ENCODE measurements at places on chromosomes 7 and 10.

DNA sequence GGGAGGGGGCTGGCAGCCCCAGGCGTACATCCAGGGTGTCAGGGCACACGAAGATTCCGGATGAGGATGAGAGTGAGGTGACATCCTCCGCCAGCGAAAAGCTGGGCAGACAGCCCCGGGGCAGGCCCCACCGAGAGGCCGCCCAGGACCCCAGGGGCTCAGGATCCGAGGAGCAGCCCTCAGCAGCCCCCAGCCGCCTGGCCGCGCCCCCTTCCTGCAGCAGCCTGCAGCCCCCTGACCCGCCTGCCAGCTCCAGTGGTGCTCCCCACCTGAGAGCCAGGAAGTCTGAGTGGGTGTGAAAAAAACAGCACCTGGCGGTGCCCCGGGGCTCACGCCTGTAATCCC lies 3.2 kb downstream of the GJD4 start:
- no peak for DNase-seq

- no peak for DNase-seq
Observed at GRCh38 chr7:45036317-45036716, 36.3 kb downstream of the CCM2 start.

DNA sequence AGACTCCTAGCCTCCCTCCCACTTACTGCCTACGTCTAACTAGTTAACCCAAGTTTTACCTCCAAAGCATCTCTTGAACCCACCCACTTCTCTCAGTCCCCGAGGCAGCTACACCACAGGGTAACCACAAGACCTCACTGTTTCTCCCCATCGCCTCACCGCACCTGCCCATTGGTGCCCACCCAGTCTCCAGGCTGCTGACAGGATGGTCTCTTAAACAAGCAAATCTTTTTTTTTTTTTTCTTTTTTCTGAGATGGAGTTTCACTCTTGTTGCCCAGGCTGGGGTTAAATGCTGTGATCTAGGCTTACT lies 47.0 kb downstream of the DENND2A start:
- DNase-seq: no peak

DNA sequence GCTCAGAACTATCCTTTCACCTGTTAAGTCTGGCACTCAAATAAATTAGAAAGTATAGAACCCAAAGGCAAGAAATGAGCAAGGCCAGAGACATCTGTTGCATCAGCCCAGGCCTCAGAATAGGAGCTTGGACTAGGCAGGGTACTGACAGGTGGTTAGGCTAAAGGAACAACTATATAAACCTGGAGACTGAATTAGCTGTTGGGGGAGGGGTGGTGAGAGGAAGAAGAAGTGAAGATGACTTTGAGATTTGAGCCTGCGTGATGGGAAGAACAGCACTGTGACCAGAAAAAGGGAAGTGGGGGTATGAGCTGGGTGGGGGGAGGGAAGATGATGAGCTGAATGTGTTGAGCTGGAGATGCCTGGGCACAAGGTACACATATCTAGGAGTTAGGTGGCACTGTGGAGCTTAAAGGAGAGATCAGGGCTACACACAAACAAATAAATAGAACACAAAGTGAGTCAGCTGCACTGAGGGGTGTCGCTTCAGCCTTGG lies 244.7 kb downstream of the PTEN start:
- peak; percentile 29 for DNase-seq

GRCh38 chr10:117134306-117135025 lies 3.6 kb downstream of the VAX1 start:
- DNase-seq: no peak

DNA sequence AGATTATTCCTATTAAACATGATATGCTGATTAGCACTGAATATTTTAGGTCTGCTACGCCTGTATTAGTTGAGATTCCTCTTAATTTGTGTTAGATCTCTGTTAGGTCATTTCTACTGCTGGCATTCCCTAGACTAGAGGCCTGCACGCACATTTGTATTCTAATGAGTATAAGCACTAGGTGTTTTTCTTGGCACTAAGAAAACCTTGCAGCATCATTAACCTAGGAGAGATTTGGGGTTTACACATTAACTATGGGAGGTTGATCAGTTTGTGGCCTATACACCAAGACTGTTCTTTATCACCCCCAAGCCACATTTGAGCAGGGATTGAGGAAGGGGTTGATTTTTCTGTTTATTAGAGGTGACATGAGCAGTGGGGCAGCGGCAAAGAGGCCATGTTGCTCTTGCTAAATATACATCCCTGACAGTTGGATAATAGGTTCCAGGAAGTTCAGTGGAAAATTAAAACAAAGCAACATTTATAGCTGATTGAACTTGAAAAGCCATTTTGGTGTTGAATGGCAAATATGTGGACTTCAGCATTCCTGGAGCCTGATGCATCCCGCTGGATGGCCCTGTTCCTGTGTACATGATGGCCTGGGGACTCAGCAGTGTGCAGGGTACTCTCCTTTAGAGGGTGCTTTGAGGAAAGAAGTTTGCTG lies 65.2 kb downstream of the GBF1 start:
- DNase-seq: no peak

DNA sequence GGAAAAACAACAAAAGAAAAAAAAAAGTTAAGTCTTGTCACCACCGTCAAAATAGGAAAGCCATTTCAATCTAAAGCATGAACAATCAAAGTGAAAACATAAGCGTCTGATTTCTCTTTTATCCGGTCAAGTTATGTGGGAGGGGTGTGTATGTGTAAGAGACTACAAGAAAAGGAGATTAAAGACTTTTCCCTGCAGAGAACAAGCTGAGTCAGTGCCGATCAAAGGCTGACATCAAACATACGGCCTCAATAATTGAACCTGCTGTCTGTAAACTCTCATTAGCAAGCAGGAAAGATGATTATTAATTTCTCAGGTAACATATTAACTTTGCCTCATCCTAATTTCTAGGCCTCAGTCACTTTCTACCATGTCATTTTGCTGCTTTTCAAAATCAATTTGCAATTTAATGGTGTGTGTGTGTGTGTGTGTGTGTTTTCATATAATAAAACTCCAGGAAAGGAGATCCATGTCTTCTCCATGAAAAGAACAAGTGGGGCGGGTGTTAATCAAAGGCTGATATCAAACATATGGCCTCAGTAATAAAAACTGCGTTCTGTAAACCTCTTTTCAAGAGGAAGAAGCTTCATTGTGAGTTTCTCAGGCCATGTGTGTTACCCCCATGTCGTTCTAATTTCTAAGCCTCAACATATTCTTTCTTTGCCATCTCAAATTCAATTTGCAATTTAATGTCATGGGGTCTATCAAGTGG lies 649.1 kb upstream of the SORCS1 start:
- DNase-seq: peak; percentile 52

GRCh38 chr10:12825260-12825849 lies 176.2 kb downstream of the CCDC3 start:
- DNase-seq: no peak

DNA sequence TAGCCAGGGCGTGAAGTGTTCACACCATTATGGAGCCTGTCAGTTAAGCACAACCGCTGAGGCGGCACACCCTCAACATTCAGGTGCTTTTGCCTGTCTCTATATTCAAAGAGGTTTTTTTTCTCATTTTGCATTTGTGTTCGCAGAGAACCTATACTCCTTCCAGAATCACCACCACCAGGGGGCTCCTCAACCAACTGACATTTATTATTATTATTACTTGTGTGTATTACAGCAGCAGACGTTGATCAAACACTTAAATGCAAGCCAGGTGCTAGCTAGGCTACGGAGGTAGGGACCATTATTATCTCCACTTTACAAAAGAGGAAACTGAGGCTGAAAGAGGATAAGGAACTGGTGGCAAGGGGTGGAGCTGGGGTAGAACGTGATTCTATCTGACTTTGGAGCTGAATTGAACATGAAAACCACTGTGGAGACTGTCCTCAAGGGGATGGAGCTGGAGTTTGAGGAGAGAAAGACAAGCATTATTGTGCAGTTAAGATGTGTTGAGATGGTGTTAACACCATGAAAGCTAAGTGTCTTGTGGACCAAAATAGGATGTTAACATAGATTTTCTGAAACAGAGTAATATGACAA lies 133.8 kb upstream of the PLXNA4 start:
- no peak for DNase-seq

- no peak for DNase-seq
Observed at GRCh38 chr10:955820-956217, 24.3 kb upstream of the LARP4B start.

DNA sequence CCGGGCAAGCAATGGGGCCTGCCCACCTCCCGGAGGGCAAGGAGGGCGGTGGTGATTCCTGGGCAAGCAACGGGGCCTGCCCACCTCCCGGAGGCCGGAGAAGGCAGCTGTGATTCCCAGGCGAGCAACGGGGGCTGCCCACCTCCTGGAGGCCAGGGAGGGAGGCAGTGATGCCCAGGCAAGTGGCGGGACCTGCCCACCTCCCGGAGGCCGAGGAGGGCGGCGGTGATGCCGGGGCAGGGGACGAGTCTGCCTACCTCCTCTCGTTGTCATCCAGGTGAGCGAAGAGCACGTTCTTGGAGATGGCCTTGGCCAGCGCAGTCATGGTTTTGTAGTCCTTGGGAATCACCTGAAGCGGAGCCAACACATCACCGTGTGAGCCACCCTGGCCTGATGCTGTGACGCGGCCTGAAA lies 49.5 kb upstream of the DNAAF5 start:
- no peak for DNase-seq

- peak; percentile 90 for DNase-seq
Observed at GRCh38 chr10:80158598-80159127, 26.1 kb downstream of the PLAC9 start.

- DNase-seq: no peak
Observed at GRCh38 chr7:11168650-11169170, 195.0 kb downstream of the PHF14 start.

- no peak for DNase-seq
Observed at GRCh38 chr10:62049624-62050345, 148.3 kb downstream of the ARID5B start.

DNA sequence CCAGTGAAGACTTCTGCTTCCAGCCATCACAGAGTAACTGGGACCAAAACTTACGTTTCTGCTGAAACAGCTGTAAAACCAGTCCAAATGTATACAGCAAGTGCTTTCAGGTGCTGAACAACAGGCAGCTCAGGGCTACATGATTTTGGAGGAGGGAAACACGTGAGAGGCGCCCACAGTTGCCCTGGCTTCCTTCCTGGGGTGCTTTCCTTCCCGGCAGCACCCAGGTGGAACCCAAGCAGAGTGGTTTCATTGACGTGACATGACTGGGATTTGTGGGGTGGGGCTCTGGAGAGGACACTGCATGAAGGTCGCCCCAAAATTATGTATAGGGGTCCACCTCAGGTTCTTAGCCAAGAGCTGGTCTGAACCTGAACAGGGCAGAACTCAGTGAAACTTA lies 34.2 kb downstream of the IL2RA start:
- no peak for DNase-seq

DNA sequence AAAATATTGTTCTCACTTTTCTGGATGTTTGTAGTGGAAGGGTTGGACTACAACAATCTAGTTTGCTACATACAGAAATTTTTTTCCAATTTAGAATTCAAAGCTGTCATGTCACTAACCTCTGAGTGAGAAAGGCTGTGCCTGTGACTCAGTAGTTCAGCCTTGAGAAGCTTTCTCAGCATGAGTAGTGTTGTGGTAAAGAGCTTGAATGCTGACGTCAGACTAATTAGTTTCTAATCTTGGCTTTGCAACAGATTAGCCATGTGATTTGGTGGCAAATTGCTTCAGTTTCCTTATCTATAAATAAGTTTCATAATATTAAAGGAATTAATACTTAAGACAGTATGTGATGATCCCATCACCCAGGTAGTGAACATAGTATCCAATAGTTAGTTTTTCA lies 83.8 kb downstream of the ABCA13 start:
- DNase-seq: no peak

DNA sequence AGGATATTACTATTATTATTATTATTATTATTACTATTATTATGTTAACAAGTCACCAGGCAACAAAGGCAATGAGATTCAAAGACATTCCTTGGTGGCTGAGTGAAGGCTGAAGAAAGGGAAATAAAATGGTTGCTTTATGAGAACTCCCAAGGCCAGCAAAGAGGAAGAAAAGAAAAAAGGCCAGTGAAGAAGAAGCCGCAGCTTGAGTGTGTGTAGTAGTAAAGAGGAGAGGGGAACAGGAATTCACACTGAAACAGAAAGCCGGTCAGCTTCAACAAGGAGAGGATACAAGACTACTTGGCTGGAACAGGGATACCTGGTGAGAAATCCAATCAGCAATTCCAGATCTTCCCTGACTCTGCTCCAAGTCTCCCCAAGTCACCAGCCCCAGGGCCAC lies 42.4 kb downstream of the PLXNA4 start:
- no peak for DNase-seq

DNA sequence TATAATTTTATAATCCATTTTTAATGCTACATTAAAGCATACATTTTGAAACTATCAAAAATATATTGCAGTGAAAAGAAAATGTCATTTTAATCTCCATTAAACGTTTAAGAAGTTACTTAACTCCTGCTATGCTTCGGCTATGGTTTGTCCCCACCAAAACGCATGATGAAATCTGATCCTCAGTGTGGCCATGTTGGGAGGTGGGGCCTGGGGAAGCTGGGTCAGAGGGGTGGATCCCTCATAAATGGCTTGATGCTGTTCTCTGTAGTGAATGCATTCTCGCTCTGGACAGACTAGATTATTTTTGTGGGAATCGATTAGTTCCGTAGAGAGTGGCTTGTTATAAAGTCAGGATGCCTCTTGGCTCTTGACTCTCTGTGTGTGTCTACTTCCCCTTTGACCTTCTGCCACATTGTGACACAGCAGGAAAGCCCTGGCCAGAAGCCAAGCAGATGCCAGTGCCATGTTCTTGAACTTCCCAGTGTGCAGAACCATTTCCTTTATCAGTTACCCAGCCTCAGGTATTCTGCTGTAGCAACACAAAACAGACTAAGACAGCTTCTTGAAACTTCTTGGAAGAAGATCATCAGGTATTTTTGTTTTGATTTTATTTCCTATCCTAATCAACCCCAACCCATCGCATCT lies 77.8 kb downstream of the TCERG1L start:
- no peak for DNase-seq

GRCh38 chr7:105577251-105577650 lies 4.0 kb downstream of the EFCAB10 start:
- no peak for DNase-seq

DNA sequence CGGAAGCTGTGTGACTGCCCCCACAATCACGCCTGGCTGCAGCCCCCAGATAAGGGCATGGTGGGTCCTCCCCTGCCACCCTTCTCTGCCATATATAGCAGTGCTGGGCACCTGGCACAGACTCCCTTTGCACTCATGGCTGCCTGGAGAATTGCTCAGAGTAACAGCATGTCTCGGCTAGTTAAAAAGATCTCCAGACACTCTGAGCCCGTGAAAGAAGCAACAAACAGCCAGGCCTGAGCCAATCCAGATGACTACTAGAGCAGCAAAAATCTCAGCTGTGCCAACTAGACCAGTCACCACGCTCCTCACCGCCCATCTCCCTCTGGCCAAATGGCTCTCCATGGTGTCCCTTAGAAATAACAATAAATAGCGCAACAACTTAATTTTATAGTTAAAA lies 71.3 kb downstream of the PARD3 start:
- DNase-seq: no peak

DNA sequence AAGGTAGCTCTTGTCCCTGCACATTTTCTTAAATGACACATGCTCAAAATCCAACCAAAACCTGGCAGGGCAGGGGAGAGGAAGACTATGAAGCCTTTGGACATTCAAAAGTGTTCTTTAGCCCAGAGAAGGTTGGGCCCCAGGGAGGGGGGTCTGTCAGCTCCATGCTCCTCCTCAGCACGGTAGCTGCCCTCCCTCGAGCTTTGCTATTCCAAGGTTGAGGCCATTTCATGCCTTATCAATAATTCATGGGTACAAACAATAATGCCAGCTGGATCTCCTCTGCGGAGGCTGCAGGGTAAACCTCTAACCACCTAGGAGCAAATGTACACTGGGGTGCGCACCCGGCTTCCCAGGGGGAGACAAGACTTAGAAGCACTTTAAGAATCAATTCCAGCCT lies 61.5 kb downstream of the SLIT1 start:
- DNase-seq: no peak

- DNase-seq: no peak
Observed at GRCh38 chr10:71982269-71983178, 18.3 kb downstream of the CHST3 start.

Measured in SW480 (cell line).